ENCODE measurements at places on chromosomes 5 and 9. TPM values are rescaled to one million over a fixed set of nuclear protein-coding genes. Genes with fewer than 3 reads are reported as not detected.

DNA sequence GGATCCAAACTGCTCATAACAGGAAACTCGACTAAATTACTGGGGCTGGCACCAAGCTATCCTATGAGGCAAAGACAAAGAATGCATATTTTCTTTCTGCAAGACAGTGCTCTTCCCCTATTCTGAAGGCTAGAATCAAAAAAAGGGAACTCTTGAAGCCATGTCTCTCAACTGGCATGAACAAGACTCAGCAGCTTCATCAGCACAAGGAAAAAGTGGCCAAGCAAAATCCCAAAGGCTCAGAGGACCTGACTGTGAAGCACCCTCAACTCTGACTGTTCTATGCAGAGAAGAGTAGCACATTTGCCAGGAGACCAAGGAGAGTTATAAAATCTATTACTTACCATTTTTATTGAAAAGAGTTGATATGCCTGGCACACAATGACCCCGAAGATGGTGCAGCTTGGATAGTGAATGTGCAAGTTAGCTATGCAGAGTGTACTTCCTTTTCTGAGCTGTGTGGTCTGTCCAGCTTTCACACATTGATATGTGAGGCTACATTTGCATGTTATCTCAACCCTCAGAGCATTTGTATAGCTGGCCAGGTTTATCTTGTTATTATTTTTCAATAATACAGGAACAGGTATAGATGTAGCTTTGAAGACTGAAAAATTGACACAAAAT, 51.0 kb upstream of the FYB1 start:
- DNase-seq, result no peak

DNA sequence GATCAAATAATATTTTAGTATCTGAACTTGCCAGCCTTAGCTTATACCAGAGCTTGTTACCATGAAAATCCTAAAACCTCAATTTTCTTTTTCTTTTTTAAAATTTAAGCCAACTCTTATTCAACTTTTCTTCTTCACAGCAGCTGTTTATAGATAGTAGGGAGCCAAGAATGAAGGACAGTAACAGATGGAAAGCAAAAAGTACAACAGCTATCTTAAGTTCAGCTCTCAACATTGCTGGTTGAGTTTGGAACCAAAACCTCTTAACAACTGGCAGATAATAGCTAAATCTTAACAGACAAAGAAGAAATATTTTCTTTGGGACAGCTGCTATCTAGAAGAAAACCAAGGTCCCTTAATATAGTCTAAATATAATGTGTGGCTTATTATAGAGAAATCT, 74.7 kb downstream of the PJA2 start:
- DNase-seq, result no peak

- DNase-seq, result no peak
Observed at GRCh38 chr9:71670121-71670520, 98.2 kb downstream of the CEMIP2 start.

PRXL2C gene
- 29.3 TPM for total RNA-seq

DNA sequence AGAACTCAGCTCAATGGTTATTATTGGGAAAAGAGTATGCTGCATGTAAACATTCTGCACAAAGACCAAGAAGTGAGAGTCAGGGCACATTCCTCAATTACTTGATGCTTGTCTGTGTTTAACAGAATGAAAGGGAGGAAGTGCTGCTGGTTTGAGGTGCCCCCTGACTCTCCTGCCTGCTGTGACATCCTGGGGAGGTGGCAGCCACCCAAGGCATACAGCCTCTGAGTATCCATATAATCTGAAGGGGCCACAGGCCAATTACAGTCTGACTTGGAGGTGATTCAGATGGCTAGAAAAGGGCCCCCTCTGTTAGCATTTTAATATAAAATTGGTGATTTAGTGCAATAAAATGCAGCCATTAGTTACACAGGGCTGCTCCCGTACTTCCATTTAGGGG, 313.8 kb downstream of the ASTN2 start:
- DNase-seq, result no peak

- peak; percentile 46 for DNase-seq
Observed at GRCh38 chr5:149002761-149003689, 59.8 kb downstream of the SH3TC2 start.

DNA sequence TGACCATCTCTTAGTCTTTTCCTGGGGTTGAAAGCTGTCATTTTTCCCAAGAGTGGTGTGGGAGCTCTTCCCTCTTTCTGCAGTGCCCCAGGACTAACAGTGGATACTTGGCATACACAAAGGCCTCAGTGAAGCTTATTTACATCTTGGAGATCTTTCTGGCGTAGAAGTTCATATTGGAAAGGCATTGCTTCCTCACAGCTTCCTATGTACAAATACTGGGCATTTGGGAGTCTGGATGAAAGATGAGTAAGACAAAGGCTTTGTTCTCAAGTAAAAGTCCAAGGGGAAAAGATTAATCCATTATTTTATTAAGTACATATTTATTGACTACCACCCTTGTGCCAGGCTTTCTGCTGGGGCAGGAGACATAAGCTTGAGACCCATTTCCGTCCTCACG, 22.0 kb downstream of the MAP3K1 start:
- DNase-seq, result no peak

- no peak for DNase-seq
Observed at GRCh38 chr5:21701317-21701716, 1151.8 kb downstream of the CDH12 start.

GRCh38 chr5:139752506-139753473, 42.8 kb upstream of the PSD2 start:
- no peak for DNase-seq

All from fibroblast of lung (primary cell).